ENCODE measurements at places on chromosomes 2 and 18.

DNA sequence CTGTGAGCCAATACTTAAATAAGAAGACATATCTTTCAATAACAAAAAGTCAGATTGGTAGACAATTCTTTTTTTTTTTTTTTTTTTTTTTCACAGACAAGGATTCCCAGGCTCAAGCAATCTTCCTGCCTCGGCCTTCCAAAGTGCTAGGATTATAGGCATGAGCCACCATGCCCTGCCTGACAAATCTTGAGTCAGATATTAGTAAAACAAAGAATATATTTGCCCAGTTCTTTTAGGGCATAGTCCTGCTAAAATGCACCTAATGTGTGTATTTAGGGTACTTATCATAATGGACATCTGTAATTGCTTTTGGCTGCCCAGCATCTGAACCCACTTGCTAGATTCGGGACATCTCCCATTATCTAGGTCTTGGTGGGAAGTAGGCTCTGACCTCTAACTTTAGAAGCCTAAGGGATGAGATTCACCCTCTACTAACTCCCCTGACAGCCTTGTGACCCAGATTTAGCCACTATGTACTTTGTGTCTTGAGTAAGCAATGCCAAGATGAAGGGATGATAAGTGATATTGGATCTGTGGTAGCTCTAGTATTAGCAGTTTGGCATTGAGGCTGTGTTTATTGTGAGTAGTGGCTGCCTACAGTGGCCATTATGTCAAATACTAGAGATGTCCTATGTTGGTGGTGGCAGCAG is 18.5 kb upstream of the PSME4 start:
- DNase-seq: no peak

GRCh38 chr18:34977838-34978532 is 63.2 kb upstream of the MAPRE2 start:
- no peak for DNase-seq

DNA sequence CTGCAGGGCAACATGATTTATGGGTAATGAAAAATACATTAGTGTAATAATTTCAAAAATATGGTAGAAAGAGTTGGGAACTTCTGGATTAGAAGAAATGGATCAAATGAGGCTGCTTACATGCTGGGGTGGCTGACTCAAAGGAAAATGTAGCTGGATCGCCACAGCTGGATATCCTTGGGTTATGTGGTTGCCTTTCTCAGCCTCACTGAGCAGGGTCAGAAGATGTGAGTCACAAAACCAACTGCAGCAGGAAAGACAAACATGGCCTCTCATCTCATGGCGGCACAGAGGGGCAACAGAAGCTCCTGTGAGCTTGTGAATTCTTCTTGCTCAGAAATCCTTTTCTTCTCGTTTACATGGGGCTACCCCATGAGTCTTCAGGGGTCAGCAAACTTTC is 317.1 kb upstream of the SPRED2 start:
- no peak for DNase-seq

GRCh38 chr2:188527581-188527993 is 235.9 kb downstream of the GULP1 start:
- DNase-seq: no peak

DNA sequence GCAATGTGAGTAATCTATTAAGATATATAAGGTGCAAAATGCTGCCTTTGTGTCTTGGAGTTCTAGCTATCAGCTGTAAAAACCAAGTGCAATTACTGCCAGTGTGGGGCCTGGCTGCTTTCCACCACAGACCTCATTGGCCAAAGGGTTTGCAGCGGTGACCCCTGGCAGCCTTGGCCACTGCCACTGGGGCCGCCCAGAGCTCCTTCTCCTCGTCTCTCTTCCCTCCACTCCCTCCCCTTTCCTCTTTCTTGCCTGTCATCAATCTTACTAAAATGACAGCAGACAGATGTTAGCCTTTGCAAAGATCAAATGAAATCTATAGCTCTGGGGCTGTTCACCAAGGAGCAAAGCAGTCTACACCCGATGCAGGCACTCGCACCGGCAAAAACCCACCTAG is 986.3 kb downstream of the BCL11A start:
- DNase-seq: no peak

DNA sequence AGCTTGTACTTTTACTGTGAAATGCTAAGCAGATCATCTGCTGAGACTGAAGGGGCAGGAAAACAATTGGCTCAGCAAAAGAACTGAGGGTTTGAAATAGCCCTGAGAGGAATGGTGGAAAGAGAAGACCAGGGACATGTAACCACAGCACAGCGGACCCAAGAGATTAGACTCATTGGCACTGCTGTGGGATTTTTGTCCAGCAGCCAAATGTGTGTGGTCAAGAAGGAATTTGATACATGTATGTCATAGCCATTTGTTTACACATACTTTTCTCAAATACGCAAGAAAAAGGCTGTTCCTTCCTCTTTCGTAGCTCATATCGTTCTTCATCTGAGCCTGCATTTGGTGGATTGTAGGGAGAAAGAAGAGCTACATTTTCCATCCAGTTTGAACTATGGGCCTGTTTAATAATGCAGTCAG is 73.8 kb downstream of the TRABD2A start:
- DNase-seq: no peak

Measured in SK-N-MC (cell line).